DMS 273 treated with DMSO at 0.1 percent for 48 hours (cell line): ENCODE measurements at places on chromosomes 6 and 20.

GRCh38 chr6:25311331-25311840 lies 32.2 kb downstream of the CARMIL1 start:
- no peak for DNase-seq

DNA sequence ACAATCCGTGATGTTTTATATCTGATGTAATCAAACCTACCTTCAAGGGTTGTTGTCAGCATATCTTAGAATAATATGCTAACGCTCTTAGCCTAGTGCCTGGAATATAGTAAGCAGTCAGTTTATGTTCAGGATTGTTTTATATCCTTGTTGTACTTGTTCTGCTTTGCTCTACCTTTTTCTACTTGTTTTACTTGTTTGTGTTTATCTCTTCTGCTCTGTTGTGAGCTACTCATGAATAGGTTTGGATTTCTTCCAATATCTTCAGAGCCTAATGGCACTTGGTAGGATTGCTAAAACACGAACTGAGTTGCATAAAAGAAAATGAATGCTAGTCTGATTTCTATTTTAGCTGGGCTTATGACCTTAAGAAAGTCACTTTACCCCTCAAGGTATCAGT lies 40.1 kb downstream of the DNAH8 start:
- DNase-seq = no peak

DNA sequence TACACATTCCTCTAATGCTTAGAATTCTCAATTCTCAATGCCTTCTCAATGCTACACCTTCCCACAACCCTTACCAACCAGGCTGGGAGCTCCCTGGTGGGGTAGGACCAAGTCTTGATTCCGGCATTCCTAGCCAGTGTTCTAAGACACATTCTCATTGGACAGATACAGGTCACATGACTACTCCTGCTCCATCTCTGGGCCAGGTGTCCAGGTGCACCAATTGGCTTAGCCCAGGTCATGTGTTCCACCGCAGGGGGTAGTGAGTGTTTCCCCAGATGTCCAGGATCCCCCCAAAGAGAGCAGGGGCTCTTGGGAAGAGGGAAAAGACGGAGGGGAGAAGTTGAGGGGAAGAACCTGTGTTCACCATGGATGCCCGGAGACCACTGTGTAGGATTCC lies 58.7 kb upstream of the MLN start:
- DNase-seq = no peak

- DNase-seq = no peak
Measured at GRCh38 chr6:41489120-41489851, 56.9 kb upstream of the FOXP4 start.
